ENCODE measurements at places on chromosomes 4 and X. TPM values are rescaled to one million over a fixed set of nuclear protein-coding genes. Genes with fewer than 3 reads are reported as not detected.

LIMCH1 gene
- 9.1 TPM for total RNA-seq

GPM6B gene
- 0.13 TPM for total RNA-seq

UBA6 gene
- 28.3 TPM for total RNA-seq

CT45A3 gene
- not detected for total RNA-seq

TRIML2 gene
- total RNA-seq = not detected

NSUN7 gene
- 8.4 TPM for total RNA-seq

ZDHHC15 gene
- under 0.01 TPM for total RNA-seq

CHM gene
- 9.9 TPM for total RNA-seq

KLB gene
- total RNA-seq = not detected

CTAG1A gene
- total RNA-seq = not detected

GIMD1 gene
- not detected for total RNA-seq

NDST3 gene
- total RNA-seq = 0.16 TPM

PUDP gene
- 16.6 TPM for total RNA-seq

CSAG3 gene
- total RNA-seq = not detected

WDR17 gene
- total RNA-seq = 0.98 TPM

PHKA1 gene
- 4.9 TPM for total RNA-seq

SSX1 gene
- total RNA-seq = not detected
